ENCODE measurements at places on chromosomes 1 and 21.
A peak's percentile ranks its signal among the peaks of the same experiment; 100 is the strongest.

DNA sequence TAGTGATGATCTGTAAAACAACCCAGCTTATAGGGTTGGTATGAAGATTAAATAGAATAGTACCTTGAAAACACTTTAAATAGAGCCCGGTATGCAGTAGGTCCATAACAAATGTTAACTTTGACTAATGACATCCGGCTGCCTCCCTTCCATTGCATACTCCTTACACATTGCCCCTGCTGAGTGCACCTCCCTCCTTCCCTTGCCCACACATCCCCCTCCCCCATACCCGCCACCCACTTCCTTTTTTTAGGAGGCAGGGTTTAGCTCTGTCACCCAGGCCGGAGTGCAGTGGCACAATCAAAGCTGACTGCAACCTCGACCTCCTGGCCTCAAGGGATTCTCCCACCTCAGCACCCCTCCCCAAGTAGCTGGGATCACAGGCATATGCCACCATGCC, 24.4 kb upstream of the ZC3H12A start:
- DNase-seq = no peak

DNA sequence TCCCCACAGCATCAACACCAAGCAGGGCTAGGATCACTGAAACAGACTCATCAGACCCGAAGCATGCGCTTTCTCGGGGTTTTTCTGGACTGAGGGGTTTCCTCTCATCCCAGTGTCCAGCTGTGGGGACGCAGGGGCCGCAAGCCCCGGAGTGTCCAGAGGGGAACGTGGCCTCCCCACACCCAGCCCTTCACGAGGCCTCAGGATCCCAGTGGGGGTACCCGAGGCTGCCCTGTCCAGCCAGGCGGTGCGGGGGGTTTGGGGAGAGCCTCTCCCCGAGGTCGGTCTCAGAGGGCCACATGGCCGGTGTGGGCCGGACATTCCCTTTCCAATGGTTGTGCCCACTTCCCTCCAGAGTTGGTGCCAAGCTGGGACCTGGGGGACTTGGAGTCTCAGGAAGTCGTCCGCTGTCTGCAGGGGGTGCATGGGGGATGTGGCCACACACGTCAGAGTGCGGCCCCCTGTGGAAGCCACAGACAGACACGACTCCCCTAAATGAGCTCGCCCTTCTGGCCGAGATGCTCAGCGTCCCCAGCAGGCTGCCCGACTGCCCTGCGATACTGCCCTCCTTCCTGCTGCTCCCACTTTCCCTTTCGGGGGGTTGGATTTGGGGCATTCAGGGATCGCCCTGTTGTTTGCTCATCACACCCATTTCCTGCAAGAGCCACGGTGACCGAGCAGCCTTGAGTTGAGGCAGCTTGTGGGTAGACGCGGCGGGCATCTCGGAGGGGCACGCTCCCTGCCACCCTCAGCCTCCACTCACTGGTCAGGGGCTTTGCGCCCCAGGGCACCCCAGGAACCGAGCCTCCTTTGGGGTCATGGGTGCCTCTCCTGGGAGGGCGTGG, 4.1 kb downstream of the COL6A1 start:
- DNase-seq = no peak

- DNase-seq = no peak
These were observed 228.4 kb upstream of the COA6 start for GRCh38 chr1:234144901-234145300.

GRCh38 chr21:38993561-38993960, 187.8 kb downstream of the ETS2 start:
- DNase-seq = no peak

DNA sequence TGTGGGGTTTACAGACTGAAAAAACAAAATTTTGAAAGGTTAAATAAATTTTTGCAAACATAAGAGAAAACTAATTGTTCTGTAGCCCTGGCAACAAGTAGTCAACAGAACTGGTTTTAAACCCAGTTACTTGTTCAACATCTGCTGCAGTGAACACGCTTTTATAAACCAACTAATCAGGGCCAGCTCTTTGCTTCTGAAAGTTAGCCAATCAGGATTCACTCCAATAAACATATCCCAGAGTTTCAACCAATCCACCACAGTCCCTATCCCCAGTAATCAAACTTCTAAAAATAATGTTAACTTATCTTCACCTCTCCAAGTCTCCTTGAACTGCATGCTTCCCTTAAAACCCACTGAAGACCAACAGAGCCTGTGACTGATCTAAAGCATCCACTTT, 306.6 kb downstream of the CTH start:
- no peak for DNase-seq

DNA sequence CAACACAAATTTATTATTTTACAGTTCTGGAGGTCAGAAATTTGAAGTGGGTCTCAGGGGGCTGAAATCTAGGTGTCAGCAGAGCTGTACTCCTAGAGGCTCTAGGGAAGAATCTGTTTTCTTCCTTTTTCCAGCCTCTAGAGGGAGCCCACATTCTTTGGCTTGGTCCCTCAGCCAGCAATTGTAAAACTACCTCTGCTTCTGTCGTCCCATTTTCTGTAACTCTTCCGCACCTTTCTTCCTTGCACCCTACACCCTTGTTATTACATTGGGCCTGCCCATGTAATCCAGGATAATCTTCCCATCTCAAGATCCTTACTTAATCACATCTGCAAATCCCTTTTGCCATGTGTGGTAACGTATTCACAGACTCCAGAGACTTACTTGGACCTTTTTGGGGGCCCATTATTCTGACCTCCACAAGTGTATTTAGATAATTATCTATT, 24.8 kb upstream of the THEM4 start:
- no peak for DNase-seq

GRCh38 chr1:84847253-84848250, 45.5 kb downstream of the LPAR3 start:
- DNase-seq = peak; percentile 81

DNA sequence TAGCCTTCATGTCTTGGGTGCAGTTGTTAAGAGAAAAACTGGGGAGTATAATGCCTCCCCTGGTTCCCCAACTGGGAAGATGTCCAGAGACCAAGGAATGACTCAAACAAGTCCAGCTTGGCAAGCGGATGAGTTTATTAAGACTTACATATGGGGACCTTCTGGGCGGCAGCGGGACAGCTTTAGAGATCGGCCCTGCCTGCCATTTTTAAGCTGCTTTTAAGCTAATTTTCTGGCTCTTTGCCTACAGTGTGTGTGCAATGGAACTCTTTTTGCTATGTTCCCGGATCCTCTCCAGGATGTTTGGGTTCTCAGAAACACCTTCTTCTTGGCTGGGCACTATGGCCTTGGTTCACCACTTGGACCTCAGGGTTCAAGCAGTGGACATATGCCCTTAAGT, 99.5 kb downstream of the RYR2 start:
- DNase-seq = no peak

DNA sequence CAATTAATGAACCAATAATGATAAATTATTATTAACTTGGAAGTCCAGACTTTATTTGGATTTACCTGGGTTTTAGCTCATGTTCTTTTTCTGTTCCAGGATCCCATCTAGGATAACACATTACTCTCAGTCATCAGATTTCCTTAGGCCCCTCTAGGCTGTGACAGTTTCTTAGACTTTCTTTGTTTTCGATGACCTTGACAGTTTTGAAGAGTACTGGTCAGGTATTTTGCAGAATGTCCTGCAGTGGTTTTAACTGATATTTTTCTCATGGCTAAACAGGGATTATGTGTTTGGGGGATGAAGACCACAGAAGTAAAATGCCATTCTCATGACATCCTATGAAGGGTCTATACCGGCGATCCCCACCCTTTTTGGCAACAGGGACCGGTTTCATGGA, 144.0 kb downstream of the NAV1 start:
- no peak for DNase-seq

DNA sequence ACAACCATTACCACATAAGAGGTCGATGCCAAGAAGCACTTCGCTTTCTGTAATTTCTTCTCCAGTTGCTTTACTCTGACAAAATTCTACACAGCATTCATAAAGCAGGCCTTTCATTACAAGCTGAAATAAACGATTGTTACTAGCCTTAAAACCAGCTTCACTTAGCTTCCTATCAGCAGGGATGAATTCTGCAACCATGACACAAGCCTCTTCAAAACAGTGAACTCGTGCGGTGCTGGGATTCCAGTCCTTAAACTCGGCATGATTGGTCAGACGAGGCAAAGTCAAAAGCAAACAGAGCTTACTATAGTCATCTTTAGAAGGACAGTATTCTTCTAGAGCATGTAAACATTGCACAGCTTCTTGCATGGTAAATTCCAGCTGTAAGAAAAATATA, 30.6 kb downstream of the WDR47 start:
- DNase-seq = no peak

- no peak for DNase-seq
These were observed 4.5 kb downstream of the DESI2 start for GRCh38 chr1:244657421-244657820.

DNA sequence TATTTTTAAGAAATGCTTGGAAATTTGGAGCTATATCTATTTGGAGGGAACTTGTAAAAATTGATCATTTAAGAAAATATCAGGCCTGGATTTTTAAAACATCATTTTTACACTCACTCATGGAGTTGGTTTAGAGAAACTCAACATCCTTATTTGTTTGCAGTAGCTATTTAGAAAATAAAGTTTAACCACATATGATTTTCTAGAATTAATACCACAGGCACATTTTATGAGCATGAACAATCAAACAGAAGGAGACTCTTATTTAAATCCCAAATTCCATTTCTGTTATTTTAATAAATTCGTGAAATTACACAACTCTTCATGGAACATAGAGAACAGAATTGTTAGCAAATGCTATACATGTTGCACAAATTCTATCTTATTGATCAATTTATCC, 3.2 kb downstream of the CDKN2C start:
- DNase-seq = no peak

DNA sequence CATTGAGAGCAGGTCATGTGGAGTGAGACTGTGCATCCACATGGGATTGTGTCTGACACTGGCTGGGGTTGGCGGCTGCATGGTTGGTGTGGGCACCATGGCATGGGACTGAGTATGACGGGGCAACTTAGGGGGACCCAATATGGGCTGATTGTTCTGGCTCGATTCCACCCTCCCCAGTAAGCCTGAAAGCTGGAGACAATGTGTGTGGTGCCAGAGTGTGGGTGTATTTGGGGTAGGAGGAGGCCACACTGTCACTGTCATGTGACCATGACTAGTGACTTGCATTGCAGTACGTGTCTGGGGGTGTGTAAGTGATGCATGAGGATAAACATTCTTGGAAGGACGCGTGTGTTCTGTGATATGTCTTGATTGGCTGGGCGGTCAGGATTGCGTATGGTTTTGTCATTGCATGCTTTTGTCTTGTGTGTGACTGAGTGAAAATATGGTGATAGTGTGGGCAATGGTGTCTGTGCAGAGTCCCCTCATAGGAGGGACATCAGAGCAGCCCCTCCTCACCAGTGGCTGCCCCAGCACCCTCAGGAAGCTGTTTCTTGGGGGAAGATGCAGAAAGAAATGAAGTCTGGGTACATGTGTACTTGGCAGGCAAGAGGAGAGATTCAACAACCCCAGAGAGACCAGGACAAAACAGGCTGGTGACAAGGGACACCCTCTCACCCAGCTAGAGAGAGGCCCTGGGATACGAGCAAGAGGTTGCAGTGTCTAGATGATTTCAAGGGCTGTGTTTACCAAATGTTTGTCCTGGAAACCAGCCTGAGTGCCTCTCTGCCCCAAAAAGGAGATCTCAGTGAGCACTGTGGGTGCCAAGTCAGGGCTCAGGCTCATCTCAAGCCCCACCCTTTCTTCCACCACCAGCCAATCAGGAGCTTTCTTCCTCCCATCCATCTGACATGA, 36.3 kb downstream of the SDC3 start:
- no peak for DNase-seq

DNA sequence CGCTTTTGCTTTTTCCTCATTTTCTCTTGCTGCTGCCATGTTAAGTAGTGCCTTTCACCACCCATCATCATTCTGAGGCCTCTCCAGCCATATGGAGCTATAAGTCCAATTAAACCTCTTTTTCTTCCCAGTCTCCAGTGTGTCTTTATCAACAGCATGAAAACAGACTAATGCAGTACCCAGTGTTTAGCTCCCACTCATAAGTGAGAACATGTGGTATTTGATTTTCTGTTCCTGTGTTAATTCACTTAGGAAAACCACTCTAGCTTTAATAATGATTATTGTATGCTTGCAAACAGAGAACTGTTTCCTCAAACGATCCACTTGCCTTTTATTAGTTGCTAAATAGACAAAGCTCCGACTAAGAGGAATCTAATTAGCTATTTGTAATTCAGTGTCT, 43.3 kb downstream of the IL23R start:
- DNase-seq = no peak

DNA sequence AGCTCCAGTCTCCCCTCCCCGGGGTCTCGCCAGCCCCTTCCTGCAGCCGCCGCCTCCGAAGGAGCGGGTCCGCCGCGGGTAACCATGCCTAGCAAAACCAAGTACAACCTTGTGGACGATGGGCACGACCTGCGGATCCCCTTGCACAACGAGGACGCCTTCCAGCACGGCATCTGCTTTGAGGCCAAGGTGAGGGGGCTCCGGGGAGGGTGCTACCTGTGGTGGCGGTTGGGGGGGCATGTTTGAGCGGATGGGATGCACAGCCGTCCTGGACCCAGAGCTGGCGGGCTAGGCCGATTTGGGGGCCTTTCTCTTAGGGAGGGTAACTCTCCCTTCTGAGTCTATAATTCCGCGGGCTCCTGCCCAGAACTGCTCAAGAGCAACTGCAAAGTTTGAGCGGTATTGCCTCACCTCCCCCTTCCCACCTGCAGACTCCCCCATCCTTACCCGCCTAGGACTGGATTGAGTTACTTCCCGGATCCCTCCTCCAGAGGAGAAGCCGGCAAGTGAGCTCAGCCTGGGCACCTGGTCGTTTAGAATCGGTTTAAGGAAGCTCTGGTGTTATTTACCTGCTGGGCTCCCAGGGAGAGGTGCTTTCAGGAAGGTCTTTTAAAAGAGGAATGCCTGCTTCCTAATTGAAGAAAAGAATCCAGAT, 730 bp downstream of the NOS1AP start:
- no peak for DNase-seq

DNA sequence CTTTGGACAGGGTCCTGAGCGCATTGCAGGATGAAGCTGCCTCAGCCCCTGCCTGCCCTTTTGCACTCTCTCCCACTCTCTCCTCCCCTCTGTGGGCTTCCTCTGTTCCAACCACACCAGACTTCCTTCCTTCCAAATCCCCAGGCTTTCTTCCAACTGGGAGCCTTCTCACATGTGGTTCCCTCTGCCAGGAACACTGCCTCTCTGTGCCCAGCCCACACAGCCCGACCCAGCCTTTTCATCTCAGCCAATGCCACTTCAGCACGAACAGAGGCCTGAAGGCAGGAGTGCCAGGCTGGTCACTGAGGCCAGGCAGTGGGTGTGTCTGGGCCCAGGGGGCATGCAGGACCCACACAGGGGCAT, 5.9 kb downstream of the SELENON start:
- no peak for DNase-seq

DNA sequence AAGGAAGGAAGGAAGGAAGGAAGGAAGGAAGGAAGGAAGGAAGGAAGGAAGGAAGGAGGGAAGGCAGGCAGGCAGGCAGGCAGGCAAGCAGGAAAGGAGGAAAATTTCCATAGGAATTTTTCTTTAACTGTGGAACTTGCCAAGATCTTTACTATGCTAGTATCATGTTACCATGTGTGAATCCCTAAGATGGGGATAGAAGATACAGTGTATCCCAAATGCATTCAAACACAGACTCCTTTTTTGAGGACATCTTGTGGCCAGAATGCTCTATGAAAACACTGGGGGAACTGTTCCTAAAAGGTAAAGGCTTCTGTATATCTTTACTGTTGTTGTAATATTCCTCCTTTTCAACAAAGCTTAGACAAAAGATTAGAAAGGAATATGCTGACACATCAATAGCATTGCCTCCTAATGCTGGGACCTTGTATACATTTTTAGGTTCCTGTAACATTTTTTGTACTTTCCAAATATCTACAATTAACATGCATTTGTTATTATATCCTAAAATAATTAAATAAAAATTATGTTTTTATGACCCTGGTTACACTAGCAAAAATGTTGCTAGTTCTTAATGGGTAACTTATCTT, 20.6 kb downstream of the CCDC190 start:
- no peak for DNase-seq
